ENCODE measurements at places on chromosomes 1 and 21.
A peak's percentile ranks its signal among the peaks of the same experiment; 100 is the strongest.

- DNase-seq: no peak
Observed at GRCh38 chr1:194366705-194367104, 1180.3 kb upstream of the B3GALT2 start.

DNA sequence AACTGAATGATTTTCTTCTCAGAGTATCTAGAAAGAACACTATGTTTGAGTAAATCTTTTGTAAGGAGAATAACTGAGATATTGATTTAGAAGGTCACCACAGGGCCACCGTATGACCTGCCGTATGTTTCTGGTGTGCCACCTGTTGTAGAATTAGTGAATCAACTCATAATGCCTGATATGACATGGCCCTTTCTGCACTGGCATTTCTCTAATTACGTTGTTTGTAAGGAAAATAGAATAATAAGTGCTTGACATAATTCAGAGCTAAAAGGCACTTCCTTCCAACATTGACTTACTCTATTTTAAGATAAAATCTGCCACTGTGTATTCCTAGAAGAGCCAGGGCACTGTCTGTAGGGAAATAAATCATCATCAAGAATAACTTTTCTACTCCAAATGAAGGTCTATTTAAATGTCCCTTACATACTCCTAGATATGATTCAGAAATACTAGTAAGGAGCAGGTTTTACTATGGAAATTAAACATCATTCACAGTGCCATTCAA, 101.7 kb downstream of the PHTF1 start:
- DNase-seq: no peak

- peak; percentile 20 for DNase-seq
Observed at GRCh38 chr1:246837418-246838117, 94.2 kb downstream of the AHCTF1 start.

GRCh38 chr1:186739515-186739914, 59.3 kb upstream of the PTGS2 start:
- DNase-seq: no peak

DNA sequence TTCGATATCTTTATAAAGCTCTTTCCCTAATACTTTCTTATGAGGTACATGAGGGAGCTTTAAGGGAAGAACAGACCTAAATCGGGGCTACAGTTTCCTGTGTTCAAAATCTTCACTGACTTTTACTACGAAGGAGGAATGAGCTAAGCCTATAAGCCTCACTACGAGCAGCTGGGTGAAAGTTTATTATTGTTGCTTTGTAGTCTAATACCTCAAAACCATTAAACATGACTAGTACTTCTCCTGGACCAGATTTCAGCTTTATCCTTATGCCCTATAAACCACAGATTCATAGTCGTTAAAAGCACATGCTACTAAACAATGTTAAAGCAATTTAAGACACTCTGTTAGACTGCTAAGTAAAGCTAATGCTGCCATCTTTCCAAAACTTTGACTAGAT, 30.2 kb downstream of the NDC1 start:
- no peak for DNase-seq

- DNase-seq: no peak
Observed at GRCh38 chr1:58392083-58392482, 154.4 kb downstream of the OMA1 start.

- no peak for DNase-seq
Observed at GRCh38 chr1:81420760-81421159, 380.0 kb upstream of the ADGRL2 start.

DNA sequence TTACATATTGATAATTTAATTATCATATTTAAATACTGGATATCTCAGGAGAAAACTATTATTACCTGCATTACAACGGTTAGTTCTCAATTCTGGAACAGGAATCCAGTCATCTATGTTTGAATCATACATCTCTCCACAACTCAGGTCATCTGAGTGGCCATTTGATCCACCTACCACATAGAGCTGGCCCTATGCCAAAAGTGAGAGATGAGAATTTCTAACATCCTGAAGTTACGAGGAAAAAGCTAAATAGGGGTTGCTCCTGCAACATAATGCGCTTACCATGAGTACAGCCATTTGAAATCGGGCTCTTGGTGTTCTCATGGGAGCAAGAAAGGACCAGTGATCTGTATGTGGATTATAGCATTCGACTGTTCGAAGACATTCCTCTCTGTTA, 16.9 kb downstream of the IVNS1ABP start:
- DNase-seq: no peak

GRCh38 chr1:171434717-171435346, 50.5 kb upstream of the PRRC2C start:
- DNase-seq: peak; percentile 37

- DNase-seq: no peak
Observed at GRCh38 chr21:45306832-45307571, 19.3 kb upstream of the POFUT2 start.

DNA sequence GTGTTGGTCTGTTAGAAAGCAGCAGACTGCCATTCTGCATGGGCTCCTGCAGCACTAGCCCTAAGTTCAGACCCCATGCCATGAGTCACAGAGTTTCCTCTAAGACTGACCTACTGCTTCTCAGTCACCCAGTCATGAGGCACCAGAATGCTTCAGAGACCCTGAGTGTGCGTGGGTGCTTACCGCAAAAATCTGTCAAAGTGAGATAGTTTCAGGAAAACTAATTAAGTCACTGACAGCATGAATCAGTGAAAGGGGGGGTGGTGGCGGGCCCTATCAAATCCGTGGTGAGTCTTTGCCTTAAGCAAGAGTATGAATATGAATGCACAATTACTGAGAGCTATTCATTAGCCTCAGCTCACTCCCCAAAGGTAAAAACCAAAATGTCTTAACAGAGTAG, 98.1 kb downstream of the KCTD3 start:
- no peak for DNase-seq

DNA sequence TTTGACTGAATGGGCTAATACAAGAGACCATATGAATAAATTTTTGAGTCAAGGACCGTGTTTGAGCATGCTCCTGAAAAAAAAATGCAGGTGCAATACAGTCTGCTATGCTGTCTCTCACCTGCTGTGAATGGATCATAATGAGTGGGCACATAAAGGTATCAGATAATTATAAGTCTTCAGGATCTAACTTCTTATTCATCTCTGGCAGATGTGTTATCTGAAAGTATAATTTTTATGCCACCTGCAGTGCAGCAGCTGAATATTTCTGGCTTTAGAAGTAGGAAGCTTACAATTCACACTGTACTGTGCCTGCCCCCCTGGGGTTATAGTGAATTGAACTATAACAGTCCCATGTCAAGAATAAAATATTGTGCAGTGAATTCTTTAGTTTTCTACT, 333.3 kb downstream of the MRPL39 start:
- DNase-seq: no peak

- DNase-seq: no peak
Observed at GRCh38 chr1:168453056-168453455, 90.7 kb downstream of the XCL2 start.

- DNase-seq: no peak
Observed at GRCh38 chr1:201486187-201486586, 17.2 kb upstream of the PHLDA3 start.

DNA sequence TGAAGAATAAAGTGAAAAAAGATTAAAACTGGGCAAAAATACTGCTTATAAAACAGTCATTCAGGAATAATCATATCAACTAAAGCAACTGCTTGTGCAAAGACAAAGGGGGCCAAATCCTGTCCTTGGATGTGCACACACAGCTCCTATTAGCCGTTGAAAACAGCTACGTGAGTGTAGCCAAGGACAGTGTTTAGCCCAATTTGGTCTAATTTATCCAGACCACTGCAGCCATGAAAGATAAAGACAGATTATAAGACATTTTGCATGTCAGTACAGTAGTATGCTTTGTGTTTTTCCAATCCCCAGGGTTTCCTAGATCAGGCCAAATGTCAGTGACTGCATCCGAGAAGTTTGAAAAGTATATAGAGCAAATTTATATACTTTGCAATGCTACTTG, 146.3 kb upstream of the PKN2 start:
- DNase-seq: no peak

- DNase-seq: no peak
Observed at GRCh38 chr21:29157080-29157479, 26.6 kb downstream of the MAP3K7CL start.

- DNase-seq: peak; percentile 58
Observed at GRCh38 chr1:227449051-227449450, 114.3 kb upstream of the ZNF678 start.

DNA sequence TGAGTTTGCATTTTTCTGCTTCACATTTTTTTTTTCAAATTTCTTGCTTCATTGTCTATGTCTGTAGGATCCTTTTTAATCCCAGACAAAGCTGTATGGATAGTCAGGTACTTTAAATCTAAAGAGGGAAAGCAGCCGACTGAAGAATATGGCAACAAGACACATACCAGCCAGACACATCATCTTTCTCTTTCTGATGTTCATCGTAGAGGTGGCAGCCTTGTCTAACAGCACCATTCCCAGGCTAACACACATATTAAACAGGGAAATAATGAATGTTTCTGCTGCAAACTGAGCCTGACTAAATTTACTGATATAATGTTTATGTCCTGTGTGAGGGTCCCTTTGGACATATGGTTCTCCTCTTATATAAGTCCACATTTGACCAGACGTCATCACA, 3.7 kb upstream of the TEKT2 start:
- DNase-seq: no peak

DNA sequence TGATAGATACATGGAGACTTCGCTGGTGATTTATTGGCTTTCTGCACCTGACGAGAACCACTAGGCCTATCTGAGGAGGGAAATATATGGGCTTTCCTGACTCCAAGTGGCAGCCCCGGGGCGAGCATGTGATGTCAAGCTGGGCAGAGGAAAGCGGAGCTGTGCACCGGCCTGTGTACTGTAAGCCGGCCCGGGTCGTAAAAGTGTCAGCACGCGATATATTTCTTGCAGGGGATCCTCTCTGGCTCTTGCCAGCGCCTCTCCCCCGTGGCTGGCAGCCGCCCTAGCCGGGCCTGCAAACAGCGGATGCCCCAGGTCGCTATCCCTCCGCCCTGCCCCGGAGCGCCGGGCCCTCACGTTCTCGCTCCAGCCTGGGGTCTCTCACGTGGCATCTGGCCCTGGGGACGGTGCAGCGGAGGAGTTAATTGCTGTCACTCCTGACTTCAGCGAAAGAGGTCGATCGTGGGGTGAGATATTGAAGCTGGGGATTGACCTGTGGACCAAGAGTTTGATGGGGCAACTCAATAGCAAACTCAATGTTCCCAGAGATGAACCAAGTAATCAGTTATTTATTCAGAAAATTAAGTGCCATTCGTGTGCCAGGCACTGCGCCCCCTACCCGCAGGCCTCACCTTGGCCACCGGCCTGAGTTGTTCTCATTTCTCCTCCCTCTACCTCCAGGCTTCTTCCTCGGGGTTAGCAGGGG, 41.0 kb upstream of the HAO2 start:
- no peak for DNase-seq

DNA sequence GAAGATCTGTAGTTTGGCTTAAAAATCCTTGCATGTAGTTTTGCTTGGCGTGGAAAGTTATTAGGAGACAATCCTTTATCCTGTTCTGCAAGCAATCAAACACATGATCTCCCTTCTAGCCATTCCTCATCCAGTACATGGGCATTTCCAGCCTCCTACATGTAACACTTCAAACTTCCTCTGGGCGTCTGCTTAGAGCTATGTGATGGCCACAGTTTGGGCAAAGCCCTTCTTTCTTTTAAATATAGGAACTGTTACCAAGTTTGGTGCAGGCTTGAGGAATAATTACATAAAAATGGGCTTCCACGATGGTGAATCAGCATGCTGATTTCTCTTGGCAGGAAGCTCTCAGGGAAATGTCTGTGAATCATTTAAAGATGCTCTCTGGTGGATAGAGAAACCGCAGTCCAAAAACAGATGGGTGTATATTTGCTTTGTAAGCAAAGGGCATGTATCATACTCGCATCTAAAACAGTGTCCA, 176.9 kb upstream of the FMN2 start:
- DNase-seq: peak; percentile 72

GRCh38 chr21:42269386-42269785, 45.8 kb downstream of the TFF3 start:
- DNase-seq: no peak

DNA sequence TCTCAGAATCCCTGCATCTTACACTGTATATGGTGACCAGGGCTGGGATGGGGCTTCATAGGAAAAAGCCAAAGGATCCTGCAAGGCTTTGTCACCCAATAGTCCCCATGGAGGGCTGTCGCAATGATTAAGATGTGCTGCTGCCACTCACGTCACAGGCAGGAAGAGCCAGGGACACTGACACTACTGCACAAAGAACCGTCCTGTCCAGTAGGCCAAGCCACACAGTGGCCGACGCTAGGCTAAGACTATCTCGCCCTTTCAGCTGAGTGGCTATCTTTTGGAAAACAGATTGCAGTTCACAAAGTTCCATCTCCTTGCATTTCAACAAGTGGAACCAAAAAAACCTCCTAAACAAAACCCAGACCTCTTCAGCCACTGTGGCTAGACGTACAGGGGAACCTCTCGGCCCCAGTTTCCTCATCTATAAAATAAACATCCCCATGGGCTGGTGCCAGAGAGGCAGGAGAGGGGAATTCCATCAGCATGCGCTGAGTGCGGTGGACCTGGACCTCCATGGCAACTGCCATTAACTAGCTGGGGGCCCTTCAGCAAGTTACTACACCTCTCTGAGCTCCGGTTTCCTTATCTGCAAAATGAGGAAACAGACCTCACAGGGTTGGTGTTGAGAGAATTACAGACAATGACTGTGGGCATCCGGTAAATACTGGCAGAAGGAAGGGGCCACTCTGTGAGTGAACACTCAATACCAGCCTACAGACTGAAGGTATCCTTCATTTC, 8.7 kb downstream of the CAPZB start:
- DNase-seq: no peak

GRCh38 chr1:116386042-116386441, 13.0 kb downstream of the ATP1A1 start:
- DNase-seq: no peak

DNA sequence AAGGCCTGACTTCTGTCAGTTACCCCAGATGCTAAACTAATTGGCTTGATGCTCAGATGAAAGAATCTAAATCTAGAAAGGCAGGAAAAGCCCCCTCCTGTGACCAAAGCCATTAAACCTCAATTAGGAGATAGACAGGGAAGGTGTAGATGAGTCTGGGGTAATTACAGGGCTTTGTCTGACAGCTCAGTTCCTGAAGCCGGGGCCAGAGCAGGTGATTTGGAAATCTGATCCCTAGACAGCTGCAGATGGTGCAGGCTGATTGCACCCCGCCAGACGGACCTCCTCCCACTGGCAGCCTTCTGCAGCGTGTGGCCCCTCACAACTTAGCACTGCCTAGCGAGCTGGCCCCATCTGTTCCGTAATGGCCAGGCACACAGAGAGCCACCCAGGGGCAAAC, 395.1 kb downstream of the HLX start:
- DNase-seq: no peak

- no peak for DNase-seq
Observed at GRCh38 chr1:233261206-233261605, 34.3 kb downstream of the PCNX2 start.

GRCh38 chr1:232998646-232999045, 48.2 kb downstream of the NTPCR start:
- no peak for DNase-seq

DNA sequence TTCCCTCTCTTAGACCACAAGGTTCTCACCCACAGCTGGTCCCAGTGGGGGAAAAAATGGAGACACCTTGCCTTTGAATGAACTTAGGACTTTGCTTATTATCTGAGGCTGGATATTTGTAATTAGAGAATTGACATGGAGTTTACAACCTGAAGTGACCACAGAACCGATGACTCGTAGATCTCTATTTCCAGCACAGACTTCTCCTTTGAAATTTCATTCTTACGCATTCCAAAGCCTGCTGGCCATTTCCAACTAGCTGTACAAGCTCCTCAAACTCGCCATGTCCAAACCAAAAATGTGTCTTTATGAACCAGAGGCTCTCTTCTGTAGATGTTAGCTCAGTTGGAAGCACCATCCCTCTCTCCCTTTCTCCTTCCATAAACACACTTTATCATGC, 12.0 kb downstream of the RAB7B start:
- no peak for DNase-seq

GRCh38 chr21:33751120-33751519, 108.8 kb downstream of the ITSN1 start:
- no peak for DNase-seq
